Activated CD4-positive, alpha-beta T cell treated with anti-CD3 and anti-CD28 coated beads, Interleukin-2, amount 50 U/mL, for 24 hours (primary cell): ENCODE measurements at places on chromosomes 3 and 15.

GRCh38 chr3:37139567-37140052 is 34.8 kb downstream of the LRRFIP2 start:
- DNase-seq, result no peak

- DNase-seq, result no peak
Observed at GRCh38 chr3:52710512-52710911, 4.6 kb downstream of the SPCS1 start.

GRCh38 chr15:51270706-51271105 is 67.7 kb downstream of the CYP19A1 start:
- DNase-seq, result no peak

DNA sequence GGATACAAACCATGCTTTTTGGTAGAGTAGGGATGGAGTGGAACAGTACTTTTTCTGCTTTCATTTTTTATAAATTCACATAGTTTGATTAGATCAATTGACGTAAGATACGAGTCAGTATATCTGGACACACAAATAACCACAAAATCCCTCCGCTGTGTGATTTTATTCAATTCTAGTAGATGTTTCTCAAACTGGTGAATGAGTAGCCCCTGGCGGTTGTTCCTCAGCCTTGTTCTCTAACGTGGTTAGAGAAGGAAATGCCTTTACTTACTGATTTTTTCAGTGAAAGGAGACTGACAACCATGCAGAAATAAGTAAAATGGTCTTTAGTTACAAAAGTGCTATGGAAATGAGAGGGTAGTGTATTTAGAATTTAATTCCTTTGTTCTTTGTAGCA is 161.0 kb downstream of the TCF12 start:
- no peak for DNase-seq

- DNase-seq, result no peak
Observed at GRCh38 chr3:183409219-183409618, 19.2 kb downstream of the MCF2L2 start.

DNA sequence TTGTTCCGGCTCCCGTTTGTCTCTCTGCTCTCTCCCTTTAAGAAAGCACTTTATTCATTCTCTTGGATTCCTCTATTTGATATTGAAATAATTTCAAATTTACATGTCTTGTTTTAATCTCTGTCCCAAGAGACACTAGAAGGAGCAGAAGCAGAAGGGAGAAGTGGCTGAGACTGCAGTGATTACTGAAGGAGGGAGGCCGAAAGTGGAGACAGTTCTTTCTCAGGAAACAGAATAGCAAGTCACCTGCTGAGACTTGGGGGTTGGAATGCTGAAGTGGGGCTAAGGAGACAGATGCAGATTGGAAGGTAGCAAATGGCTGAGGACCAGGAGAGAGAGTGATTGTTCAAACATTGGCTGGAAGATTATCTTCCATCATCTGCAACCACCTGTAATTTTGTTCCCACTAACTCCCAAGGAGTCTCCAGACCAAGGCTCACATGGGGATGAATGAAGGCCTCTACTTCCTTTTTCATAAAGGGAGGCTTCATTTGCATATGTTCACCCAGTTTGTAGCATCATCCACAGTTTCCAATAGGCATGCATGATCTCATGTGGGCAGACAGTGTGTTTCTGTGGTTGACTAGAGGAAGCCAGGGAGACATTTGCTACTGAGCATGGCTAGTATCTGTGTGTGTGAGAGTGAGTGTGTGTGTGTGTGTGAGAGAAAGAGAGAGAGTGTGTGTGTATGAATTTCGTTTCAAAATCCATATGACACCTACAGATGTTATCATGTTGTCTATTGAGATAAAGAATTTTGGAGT is 24.0 kb downstream of the LTF start:
- DNase-seq, result no peak

- no peak for DNase-seq
Observed at GRCh38 chr3:112561484-112561733, 353 bp downstream of the ATG3 start.

DNA sequence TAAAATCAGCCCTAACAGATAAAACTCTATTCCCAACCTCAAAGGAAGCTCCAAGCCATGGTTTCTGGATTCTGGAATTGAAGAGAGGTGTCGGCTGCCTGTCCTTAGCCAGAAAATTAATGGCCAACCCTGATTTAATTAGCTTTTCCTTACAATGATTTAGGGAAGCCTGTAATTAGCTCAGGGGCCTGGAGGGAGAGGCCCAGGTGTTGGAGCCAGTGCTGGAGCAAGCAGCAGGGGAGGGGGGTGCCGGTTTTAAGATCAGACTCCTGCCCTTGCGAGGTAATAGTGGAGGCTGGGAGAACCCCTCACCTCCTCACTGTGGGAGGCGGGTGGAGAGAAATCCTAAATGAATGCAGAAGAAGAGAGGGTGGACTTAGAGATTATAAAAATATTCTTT is 14.7 kb upstream of the ATP2B2 start:
- no peak for DNase-seq

GRCh38 chr3:70990723-70991122 is 592.8 kb downstream of the FOXP1 start:
- no peak for DNase-seq

- DNase-seq, result no peak
Observed at GRCh38 chr15:53129121-53129904, 339.2 kb upstream of the ONECUT1 start.

GRCh38 chr15:77749236-77749997 is 116.7 kb upstream of the LINGO1 start:
- no peak for DNase-seq

DNA sequence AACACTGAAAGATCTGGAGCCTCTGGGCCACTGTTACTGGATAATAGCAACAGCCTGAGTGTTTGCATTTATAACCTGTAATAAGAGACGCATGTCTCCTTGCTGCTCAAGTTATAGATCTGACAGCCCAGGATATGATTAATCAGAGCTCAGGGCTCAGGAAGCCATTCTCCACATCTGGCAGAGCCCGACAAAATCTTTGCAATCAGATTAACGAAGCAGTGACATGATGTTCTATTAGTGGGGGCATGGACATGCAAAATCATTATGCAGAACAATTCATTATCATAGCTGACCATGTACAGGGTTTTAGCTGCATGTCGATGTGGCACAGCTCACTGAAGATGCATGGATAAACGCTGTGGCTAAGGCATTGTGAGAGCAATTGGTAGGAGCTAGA is 730.3 kb downstream of the ZNF385D start:
- no peak for DNase-seq

- no peak for DNase-seq
Observed at GRCh38 chr3:153911116-153911515, 210.1 kb upstream of the ARHGEF26 start.

DNA sequence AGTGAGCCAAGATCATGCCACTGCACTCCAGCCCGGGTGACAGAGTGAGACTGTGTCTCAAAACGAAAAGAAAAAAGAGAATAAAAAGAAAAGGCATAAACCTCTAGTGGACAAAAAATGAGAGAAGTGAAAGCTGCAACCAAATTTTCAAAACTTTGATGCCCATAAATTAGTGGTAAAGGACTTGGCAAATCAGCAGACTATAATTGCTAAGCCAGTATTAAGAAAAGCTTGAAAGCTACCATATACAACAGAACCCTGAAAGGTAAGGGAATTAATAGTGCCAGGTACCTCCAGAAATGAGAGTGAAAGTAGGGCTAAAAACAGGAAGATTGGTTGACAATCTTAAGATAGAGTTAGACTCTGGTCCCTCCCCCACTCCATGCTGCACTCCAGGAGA is 32.9 kb upstream of the SLC22A13 start:
- no peak for DNase-seq

- no peak for DNase-seq
Observed at GRCh38 chr3:49305608-49306007, 28.6 kb upstream of the C3orf62 start.

DNA sequence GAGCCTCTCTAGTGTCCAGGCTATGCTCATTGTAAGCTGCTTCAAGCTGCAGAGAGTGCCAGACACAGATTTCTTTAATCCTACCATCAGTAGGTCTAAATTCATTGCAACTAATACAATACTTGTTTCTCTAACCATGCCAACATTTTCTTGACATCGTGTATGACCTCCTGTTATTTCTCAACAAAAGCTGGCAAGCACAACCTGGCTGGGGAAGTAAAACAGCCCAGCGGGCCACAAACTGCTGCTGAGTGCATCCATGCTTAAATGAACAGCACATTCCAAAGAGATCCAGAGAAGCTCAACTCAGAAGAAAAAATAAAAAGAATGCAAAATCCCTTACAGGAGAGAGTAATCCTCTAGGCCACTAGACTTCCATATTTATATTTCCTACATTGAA is 36.5 kb downstream of the GMNC start:
- no peak for DNase-seq

- DNase-seq, result no peak
Observed at GRCh38 chr3:60325610-60326170, 925.6 kb downstream of the FHIT start.

DNA sequence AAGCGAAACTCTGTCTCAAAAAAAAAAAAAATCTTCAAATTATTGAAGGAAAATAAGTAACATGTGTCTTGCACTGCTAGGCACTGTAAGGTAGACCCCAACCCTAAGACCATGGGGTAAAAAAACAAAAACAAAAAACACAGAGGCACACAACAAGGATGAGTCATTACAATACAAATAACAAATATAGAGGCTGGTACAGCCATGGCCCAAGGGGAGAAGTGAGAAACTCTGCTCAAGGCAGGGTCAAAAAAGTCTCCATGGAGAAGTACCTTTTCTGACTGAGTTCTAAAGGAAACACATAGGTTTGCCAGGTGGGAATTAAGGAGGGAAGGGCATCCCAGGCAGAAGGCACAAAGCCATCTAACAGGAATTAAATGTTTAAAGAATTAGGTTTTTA is 54.5 kb downstream of the TOP2B start:
- DNase-seq, result no peak

DNA sequence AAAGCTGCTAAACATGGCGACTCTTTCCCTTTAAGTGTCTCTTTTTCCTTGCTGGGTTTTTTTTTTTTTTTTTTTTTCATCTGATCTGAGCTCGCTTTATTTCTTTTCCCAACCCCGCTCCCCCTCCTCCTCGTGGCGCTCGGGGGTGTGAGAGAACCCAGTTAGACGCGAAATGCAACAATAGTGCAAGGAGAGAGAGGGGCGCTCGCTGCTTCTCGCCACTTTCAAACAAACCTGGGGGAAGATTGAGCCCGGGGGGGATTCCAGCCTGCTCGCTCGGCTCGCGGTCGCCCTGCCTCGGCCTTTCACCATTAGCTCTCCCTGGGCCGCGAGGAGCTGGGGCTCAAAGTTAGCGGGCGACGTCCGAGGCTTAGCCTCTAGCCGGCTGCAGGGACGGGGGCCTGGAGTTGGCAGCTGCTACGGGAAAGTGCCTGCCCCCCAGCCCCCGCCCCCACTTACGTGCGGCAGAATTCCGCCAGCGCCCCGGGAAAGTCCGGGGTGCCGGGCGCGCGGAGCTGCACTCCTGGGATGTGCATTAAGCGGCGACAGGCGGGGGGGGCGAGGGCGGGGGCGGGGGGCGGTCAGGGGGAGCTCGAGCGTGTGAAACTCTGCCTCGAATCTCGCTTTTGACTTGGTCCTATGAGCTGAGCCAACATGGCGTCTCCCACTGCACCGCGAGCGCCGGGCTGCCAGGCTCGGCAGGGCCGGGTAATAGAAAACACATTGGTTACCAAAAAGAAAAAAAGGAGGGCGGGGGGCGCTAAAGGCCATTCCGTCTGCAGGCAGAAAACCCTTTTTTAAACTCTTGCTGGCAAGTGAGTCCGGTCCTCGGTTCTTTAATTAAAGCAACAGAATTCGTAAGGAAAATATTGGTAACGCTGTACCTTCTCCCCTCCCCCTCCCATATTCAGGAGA is 10.4 kb downstream of the NR2F2 start:
- no peak for DNase-seq

- no peak for DNase-seq
Observed at GRCh38 chr3:42805141-42805821, 991 bp upstream of the HIGD1A start.

GRCh38 chr15:63905558-63906265 is 72.0 kb upstream of the HERC1 start:
- no peak for DNase-seq

- no peak for DNase-seq
Observed at GRCh38 chr15:43735416-43735815, 10.8 kb upstream of the PDIA3 start.

DNA sequence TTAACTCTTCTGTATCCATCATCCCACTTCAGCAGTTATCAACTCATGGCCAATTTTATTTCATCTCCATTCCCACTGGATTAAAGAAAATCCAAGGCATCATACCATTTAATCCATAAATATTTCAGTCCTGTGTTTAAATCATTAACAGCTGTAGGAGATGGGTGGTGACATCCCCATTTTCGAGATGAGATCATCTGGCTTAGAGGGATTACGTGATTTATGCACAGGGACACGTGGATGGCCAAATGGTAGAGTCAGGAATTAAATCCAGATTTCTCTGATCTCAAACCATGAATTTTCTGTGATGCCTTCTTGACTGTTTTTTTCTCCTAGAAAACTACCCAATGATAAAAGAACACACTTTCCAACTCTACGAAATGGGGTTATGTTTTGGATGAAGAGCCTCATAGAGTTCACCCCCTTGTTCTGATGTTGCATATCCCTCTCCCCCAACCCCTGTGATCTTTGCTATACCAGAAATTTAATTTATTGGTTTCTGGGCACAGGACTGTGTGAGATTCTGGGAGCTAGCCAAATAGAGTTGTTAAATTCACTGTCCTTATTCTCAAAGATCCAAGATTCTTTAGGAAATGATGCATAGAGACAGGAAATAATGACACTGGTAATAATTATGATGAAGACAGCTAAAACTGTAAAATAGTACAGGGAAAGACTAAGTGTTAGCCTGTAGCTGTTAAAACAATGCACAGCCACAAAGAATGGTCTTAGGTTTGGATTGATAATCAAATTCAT is 7.4 kb downstream of the ZNF589 start:
- no peak for DNase-seq

DNA sequence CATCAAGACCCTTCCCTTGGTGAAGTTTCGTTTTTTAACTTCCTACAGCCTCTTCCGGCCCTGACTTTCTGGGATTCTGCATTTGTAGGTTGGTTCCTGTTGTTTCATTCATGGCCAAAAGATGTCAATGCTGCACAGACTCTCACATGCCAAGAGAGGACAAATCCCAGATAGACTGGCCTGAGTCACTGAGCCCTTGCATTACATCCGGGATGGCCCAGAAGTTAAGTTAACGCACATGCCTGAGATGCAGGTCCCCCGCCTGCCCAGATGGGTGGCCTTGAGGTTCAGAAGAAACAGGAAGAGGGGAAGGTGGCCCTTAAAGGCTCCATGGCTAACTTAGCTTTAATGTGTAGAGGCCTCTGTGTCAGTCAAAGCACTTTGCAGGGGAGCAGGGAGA is 51.6 kb upstream of the SRGAP3 start:
- no peak for DNase-seq

GRCh38 chr15:70092464-70093027 is 5.2 kb downstream of the TLE3 start:
- no peak for DNase-seq

DNA sequence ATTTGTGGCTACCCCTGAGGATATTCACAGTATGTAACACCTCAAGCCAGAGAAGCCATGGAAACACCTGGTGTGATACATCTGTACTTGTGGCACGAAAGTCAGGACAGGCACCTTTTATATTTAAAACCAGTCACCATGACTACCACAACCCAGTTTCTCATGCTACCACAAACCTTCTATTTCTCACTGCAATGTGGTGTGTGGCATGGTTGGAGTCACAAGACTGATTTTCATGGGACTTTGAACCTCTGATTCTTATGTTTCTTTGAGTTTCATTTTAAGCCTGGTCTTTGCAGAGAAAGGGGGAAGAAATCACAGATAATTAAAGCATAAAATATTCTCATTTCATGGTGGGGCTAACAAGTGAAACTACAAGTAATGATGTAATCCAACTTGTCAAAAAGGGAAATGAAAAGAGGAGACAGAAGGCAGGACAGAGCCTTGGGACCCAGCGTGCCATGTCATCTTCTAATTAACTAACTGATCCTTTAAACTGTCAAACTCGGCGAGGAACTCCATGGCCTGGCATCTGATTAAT is 175.9 kb downstream of the PDZRN3 start:
- no peak for DNase-seq
